ENCODE measurements at places on chromosomes 2 and 18. TPM values are rescaled to one million over a fixed set of nuclear protein-coding genes. Genes with fewer than 3 reads are reported as not detected.

DNA sequence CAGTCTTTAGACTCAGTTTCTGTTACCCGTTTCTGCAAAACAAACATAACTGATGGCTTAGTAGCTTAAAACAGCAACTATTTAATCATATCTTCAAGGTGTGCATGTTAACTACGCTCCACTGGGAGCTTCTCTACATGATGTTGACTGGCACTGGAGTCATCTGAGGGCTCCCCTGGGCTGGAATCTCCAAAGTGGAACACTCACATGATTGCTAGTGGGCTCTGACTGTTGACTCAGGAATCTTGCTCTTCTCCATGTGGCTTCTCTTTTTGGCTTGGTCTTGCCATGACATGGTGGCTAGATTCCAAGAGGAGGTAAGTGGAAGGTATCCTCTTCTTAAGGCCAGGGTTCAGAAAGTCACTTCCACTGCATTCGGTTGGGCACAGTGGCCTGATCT lies 160.8 kb downstream of the PMAIP1 start:
- peak; percentile 69 for DNase-seq

The DNAH6 gene
- 0.14 TPM for total RNA-seq

DNA sequence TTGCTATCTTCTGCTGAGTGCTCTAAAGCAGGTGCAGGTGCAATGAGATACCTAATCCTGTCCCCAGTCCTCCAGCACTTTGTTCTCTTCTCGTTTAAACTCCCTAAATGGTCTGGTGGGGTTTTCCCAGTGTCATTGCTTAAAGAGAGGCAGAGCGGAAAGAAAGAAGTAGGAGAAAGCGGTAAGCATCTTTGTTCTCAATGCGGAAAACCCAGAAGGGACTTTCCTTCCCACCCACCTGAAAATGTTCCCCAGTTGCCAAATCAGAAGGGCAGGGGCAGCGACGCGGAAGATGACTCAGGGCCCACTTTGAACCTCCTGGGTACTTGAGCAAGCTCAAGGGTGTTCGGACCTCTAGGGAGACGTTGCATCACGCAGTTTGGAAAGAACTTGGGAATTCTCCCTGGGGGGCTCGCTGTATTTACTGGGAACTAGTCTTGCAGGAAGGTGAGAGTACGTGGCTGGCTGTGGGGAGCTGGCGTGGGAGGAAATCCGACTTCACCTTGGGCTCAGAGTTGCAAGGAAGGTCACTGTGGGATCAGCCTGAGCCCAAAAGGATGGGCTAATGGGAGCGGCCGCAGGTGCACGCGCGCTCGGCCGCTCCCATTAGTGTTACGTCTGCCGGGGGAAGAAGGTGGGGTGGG lies 589 bp upstream of the SGPP2 start:
- peak; percentile 96 for DNase-seq

DNA sequence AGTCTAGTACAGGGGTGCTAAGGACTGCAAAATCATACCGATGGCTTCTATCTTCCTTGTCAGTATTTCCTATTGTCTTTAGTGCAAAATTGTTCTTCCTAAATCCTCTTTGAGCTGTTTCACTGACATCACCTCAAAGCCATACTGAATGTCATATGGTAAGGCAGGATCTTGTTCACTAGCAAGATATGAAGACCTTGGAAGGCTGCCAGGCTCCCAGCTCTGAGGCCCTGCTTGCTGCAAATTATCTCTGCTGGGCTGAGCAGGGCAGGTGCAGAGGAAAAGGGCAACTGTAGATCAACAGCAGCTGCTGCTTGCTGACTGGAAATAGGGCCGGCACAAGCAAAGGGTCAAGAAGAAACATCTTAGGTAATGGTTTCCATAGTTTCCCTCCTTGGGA lies 58.2 kb downstream of the PMAIP1 start:
- DNase-seq = no peak

The DUSP19 gene
- 0.17 TPM for total RNA-seq

The ATG16L1 gene
- total RNA-seq = 29.4 TPM

- DNase-seq = no peak
Observed at GRCh38 chr2:44051593-44052347, 56.0 kb upstream of the LRPPRC start.
